Smooth muscle cell of the umbilical artery (primary cell): ENCODE measurements at places on chromosomes 2 and 18. TPM values are rescaled to one million over a fixed set of nuclear protein-coding genes. Genes with fewer than 3 reads are reported as not detected.

The MARCHF4 gene
- total RNA-seq: 1.5 and 10.8 TPM in 2 replicates

The DOK6 gene
- 10.4 and 15.3 TPM in 2 replicates for total RNA-seq

The CCDC74B gene
- total RNA-seq: 4.8 and 9.5 TPM in 2 replicates

The SPC25 gene
- 0.30 and 3.6 TPM in 2 replicates for total RNA-seq

The MOGAT1 gene
- not detected in 2 replicates for total RNA-seq

The SH3RF3 gene
- 3.4 and 6.5 TPM in 2 replicates for total RNA-seq

The SERPINB13 gene
- not detected in 2 replicates for total RNA-seq

The COL3A1 gene
- total RNA-seq: 4,191 and 14,422 TPM in 2 replicates

The HK2 gene
- total RNA-seq: 51.7 and 62.4 TPM in 2 replicates

The MAPK4 gene
- not detected in 2 replicates for total RNA-seq

The SPDYA gene
- 0.89 and 1.2 TPM in 2 replicates for total RNA-seq

The TFCP2L1 gene
- not detected in 2 replicates for total RNA-seq

The RAD51AP2 gene
- not detected in 2 replicates for total RNA-seq

The BBS5 gene
- total RNA-seq: 4.5 and 5.5 TPM in 2 replicates

The DPYSL5 gene
- not detected in 2 replicates for total RNA-seq

The POMC gene
- total RNA-seq: 1.0 and 1.5 TPM in 2 replicates

The ALK gene
- total RNA-seq: not detected in 2 replicates

The HNMT gene
- total RNA-seq: 24.9 and 25.7 TPM in 2 replicates

The AQP12A gene
- total RNA-seq: not detected in 2 replicates

The CPO gene
- total RNA-seq: 0.30 TPM in 1 of 2 replicates, not detected in the other

The SAG gene
- not detected in 2 replicates for total RNA-seq

The C2orf68 gene
- 11.1 and 12.8 TPM in 2 replicates for total RNA-seq

The HRH4 gene
- total RNA-seq: 0.05 and 0.30 TPM in 2 replicates

The ACADL gene
- total RNA-seq: 0.05 and 0.59 TPM in 2 replicates

The TRAF3IP1 gene
- 10.1 and 15.9 TPM in 2 replicates for total RNA-seq

The MAP3K2 gene
- 50.2 and 52.0 TPM in 2 replicates for total RNA-seq

The EML6 gene
- total RNA-seq: 1.7 and 4.8 TPM in 2 replicates

The RAPGEF4 gene
- 0.28 and 2.7 TPM in 2 replicates for total RNA-seq

The RNF125 gene
- total RNA-seq: 0.23 TPM in 1 of 2 replicates, not detected in the other

The PLGLB1 gene
- 0.83 and 1.5 TPM in 2 replicates for total RNA-seq

The CFC1 gene
- not detected in 2 replicates for total RNA-seq

The FARSB gene
- total RNA-seq: 10.7 and 17.9 TPM in 2 replicates

The CETN1 gene
- total RNA-seq: not detected in 2 replicates

The GATA6 gene
- total RNA-seq: 48.7 and 69.8 TPM in 2 replicates

The IL1RL2 gene
- total RNA-seq: 0.30 and 0.42 TPM in 2 replicates

The C2orf74 gene
- total RNA-seq: 10.1 and 10.2 TPM in 2 replicates

The RBM44 gene
- 0.18 and 0.30 TPM in 2 replicates for total RNA-seq

The REG3G gene
- not detected in 2 replicates for total RNA-seq
